Left forelimb (tissue), 1 donor: ENCODE measurements at places on chromosomes 3 and 15.

- no peak for DNase-seq
Measured at GRCh38 chr3:114939920-114940319, 207.2 kb downstream of the ZBTB20 start.

DNA sequence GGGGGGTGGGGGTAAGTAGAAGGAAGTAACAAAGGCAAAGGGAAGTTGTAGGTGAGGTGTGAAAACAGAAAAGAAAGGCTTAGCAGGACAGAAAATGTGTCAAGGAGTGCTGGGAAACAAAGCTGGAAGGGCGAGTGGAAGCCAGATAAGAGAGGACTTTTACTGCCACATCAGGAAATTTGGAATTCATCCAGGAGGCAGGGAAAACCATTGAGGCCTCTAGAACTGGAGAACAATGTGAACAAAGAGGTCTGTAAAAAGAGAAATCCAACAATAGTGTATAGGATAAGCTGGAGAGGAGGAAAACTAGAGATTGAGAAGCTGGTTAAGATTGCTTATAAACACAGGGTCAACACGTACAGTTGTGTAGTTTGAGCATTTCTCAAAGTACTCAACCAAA lies 116.6 kb downstream of the NTRK3 start:
- no peak for DNase-seq

DNA sequence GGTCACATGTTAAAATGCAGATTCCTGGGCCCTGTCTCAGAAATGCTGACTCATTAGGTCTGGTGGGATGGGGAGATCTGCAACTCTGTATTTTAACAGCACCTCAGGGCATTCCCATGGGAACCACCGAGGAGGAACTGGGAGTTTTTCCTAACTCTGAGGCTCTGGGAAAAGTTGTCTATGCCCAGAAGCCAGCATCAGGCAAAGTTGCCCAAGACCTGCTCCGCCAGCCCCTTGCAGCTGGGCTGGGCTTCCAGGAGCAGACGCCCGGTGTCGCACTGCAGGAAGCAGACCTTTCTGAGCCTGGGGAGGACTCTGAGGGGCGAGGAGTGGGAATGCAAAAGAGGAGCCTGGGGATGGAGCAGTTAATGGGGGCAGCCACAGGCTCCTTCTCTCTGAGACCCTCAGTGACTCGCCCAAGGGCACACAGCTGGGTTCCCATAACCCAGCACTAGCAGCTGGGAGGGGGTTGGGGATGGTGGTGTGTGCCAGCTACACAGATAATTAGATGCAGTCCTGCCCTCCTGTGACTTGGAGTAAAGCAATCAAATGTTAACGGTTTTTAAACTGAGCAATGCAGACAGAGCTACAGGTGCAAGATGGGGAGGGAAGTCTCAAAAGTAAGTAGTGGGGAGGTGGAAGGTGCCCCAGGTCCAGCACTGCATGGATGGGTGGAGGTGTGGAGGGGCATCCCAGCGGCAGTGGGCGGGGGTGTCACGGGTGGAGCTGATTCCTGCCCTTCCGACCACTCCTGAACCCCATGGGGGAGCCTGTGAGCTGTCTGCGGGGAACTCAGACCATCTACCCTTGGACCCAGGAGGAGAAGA lies 100.4 kb downstream of the LSM3 start:
- no peak for DNase-seq

GRCh38 chr3:128549283-128550112 lies 56.5 kb upstream of the GATA2 start:
- peak; percentile 75 for DNase-seq

GRCh38 chr15:69712991-69713390 lies 260.4 kb downstream of the RPLP1 start:
- DNase-seq: no peak

DNA sequence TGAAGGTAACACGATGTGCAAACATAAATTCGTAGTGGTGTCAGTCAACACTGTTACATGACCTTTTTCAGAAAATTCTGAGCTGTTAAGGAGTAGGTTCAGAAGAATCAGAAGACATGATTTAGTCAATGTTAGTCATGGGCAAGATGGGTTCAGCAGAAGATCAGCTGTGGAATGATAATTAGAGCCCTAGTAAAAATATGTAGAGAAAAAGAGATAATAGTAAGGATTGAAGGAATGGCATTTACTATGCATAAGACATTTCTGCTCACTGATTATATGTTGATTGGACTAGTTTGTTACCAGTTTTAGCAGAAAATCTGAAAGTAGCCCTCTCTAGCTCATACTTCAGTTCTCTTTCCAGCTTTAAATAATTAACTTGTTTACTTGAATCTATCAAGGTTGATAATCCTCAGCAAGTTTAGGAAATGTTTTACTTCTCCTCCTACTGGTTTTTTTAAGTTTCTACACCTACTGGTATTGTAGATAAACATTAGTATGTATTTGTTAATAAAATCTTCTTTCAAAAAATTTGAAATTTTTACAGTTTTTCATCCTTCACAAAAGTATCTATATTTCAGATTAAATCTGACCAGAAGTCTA lies 98.6 kb downstream of the ALCAM start:
- no peak for DNase-seq

- no peak for DNase-seq
Measured at GRCh38 chr15:63556736-63557135, 40.5 kb upstream of the FBXL22 start.

DNA sequence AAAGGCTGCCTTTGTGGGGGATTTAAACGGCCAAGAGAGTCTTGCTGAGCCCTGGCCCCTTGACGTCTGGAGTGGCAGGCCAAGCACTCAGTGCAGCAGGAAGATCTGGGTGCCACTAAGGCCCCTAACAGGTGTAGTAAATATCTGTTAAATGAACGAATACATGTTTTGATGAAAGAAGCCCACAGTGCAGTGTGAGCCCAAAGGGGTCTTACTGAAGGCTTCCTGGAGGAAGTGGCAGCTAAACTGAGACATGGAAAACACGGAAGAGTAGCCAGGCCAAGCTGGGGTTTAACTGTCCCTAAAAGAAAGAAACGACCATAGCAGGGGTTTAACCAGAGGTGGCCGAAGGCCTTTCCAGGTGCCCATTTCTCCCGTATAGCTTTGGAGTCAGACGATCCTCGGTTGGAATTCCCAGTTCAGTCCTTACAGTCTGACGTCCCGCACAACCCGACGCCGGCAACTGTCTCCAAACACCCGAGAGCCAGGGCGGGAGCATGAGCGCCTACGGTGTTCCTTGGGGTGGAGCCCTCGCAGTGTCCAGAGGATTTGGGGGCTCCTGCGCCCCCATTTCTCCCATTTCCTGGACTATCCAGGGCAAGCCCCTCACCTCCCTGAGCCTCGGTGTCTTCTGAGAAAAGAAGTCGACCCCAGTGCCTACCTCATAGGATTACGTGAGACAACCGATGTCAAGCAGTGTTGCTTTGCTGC lies 910 bp upstream of the ABHD6 start:
- peak; percentile 69 for DNase-seq

GRCh38 chr15:83053151-83053550 lies 13.9 kb downstream of the BTBD1 start:
- no peak for DNase-seq

DNA sequence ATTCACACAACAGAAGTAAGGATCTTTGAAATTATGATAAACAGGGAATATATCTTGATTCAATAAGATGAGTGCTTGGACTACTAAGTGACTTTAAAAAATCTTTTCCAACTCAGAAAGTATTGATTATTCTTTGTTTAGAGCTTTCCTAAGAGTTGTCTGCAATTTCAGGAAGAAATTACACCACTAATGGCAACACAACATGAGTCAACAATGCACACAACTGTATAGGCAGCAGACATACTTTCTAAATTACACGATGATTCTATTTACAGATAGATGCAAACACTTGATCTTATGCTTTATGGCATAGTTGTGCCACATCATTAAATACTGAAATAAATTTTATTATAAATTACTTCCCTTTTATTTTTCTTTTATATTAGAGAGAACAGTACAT lies 4.4 kb downstream of the NAA50 start:
- no peak for DNase-seq
